ENCODE measurements at places on chromosomes 5 and 9. TPM values are rescaled to one million over a fixed set of nuclear protein-coding genes. Genes with fewer than 3 reads are reported as not detected.
A peak's percentile ranks its signal among the peaks of the same experiment; 100 is the strongest.

GRCh38 chr5:50963971-50964745, 297.7 kb downstream of the PARP8 start:
- no peak for DNase-seq

Gene SLC34A3
- not detected for polyA plus RNA-seq

DNA sequence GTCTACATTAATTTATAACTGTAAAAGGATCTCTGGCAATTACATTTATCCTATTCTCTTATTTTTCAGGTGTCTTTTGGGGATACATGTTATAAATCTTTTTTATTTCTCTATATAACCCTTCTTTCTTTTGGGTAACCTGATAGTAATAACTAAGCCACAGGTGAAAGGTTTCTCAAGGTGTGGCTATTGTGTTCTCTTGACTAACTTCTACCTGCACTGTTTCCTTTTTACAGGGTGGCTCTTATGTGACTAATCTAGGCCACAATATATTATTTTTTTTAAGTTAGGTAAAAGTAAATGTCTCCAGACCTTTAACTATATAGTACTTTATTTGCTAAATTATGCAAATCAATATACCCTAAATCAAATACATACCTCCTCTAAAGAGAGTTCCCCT, 193.2 kb downstream of the EFNA5 start:
- DNase-seq = no peak

DNA sequence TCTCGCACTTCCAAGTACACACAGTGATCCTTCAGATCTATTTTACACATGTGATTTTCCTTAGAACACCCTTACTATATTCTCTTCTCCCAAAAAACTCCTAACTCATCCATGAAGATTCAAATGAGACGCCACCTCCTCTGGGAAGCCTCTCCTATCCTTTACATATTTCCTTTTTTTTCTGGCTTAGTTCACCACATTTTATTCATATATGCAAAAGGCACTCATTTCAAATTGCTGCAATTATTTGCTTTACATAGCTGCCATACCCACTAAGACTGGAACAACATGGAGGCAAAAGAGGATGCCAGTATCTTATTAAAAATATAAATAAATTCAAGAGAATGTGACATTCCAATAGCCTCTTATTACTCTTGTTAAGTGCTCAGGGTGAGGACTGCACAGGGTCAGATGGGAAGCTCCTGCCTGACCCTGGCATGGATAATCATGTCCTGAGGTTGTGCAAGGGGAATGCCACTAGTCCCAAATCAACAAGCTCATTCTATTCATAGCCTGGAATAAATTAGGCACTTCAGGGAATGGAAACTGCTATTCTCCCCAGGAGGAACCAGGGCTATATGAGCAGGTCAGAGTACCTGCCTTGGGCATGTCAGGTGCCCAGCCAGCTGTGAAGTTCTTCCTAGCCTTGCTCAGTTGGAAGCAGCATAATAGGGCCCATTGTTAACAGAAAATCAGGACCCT, 262.9 kb downstream of the FBXL17 start:
- DNase-seq = no peak

DNA sequence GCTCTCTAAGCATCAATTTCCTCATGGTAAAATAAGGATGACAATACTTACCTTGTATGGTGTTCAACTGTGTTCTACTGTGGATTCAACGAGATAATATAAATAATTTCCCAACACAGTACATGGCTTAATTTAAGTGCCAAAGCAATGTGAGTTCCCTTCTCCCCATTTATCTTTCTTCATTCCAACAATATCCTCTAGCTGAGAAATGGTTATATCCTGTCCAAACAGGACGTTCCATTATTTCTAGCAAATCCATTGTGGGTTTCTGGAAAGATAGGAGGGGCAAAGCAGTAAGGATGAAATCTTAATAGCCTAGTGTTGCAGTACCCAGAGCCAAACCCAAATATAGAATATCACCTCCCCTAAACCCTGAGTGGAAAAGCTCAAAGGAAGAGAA, 22.0 kb downstream of the ABCA1 start:
- no peak for DNase-seq

DNA sequence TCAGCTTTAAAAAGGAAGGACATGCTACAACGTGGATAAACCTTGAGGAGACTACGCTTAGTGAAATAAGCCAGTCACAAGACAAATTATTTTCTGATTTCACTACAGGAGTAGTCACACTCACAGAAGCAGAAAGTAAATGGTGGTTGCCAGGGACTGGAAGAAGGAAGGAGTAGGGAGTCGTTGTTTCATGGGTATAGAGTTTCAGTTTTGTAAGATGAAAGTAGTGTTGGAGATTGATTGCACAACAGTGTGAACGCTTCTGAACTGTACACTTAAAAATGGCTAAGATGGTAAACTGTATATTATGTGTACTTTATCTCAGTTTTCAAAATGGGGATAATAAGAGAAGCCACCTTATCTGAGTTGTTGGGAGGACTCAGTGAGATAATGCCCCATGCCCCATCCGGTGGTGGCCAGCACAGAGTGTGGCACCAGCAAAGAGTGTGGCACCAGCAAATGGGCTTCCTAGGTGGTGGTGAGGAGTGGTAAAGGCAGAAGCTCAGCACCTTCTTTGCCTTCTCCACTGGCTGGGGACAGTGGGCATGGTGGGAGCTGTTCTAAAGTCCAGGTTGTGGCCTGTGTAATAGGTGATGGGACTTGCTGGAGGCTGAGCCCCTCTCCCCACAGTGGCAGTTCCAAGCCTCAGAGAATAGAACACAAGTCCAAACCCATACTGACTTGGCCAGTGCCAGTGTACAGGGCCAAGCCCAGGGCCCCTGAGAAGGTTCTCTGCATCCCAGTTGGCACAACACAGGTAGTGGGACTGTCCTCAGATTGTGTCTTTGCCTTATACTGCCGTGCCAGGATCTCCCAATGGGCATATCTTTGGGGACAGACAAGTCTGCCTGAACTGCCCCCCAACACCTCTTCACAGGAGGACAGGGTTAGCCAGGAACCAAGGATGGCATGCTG, 4.4 kb downstream of the SLC22A4 start:
- no peak for DNase-seq

- DNase-seq = no peak
Observed at GRCh38 chr9:13823026-13823425, 490.9 kb downstream of the NFIB start.

Gene ABCA2
- polyA plus RNA-seq = 6.9 TPM

DNA sequence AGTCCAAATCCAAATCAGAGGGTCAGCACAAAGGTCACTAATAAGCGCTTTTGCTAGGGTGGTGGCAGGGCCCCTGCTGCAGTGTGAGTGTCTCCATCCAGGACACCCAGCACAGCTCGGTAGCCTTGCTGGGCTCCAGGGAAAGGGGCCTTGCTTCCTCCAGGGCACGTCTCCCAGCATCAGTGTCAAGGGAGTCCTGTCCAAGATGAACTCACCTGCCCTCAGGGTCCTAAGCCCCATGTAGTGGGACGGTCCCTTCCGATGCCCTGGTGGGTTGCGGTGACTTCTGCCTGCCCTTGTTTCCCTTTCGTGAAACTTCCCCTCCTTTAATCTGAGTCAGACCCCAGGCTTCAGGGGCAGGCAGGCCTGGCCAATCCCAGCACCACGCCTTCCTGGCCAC, 101.7 kb downstream of the ZNF354C start:
- DNase-seq = no peak

DNA sequence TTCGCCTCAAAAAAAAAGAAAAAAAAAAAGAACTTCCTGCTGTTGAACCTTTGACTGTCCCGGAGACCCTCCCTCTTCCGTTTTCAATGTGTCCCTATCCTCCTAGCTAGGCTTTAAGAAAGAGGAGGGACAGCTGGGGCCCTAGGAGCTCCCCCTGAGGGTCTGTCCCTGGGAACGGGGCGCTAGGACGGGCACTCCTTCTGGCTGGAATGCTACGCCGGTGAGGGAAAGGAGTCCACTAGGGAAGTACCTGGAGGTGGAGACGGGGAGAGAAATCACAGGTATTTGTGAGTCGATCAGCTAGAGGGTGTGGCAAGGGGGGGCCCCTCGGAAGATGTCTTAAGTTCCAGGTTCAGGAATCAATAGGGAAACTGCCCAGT, 4.6 kb downstream of the SIT1 start:
- DNase-seq = no peak

Gene ZFP2
- 0.48 TPM for polyA plus RNA-seq

Gene F2RL1
- polyA plus RNA-seq = 0.04 TPM

GRCh38 chr9:113594484-113595299, 131.2 kb downstream of the RGS3 start:
- peak; percentile 57 for DNase-seq

Gene PRUNE2
- polyA plus RNA-seq = 1.7 TPM

Gene ADGRD2
- polyA plus RNA-seq = not detected

Gene PCDHGA8
- polyA plus RNA-seq = 0.04 TPM

Gene CMBL
- polyA plus RNA-seq = 54.4 TPM

DNA sequence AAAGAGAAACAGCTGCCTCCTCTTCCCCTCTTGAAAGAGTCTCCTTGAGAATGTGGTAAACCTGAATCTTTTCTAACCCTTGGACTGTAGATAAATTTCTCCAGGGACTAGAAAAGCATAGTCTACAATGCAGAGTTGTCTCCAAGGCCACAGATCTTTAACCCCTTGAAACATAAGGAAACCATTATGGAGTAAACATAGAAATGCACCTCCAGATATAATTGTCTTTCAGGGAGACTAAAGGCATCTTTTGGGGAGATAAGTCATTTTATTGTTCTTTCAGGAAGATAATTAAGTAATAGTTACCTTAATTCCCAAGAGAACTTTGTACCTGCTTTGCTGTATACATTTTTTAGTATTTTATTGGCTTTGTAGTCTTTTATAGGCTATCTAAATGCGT, 373.6 kb upstream of the GRIA1 start:
- DNase-seq = no peak

DNA sequence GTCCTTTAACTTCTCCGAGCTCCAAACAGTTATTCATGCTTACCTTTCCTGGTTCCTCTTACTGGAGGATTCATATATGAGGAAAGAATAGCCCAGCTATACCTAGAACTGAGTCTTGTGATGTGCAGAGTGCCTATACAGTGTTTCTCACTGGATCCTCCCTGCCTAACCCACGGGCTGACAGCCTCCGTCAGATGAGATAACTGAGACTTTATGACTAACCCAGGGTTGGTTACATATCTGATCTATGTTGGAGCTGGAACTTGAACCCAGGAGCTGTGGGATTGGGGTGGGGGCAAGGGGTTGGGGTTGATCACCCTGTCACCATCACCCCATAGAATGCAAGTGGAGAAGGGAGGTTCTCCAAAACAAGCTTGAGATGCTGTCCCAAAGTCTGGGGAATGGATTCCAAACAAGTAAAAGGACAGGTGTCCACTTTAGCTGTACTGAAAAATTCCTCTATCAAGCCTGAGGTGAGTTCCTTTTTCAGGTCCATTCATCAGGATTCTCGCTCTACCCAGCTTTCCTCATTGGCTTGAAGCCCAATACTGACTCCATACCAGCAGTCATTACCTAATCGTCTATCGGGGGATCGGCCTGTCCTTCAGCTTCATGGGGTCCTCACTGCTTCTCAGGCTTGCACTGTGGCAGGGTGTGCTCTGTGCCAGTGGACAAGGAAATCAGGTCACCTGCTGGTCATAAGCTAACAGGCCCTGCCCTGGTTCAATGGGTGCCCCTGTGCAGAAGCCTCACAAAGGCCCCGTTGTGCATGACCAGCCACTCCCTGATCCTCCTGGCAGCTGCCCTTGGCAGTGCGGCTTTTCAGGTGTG, 100.6 kb downstream of the ARHGAP26 start:
- no peak for DNase-seq

Gene SPATA31D4
- not detected for polyA plus RNA-seq

DNA sequence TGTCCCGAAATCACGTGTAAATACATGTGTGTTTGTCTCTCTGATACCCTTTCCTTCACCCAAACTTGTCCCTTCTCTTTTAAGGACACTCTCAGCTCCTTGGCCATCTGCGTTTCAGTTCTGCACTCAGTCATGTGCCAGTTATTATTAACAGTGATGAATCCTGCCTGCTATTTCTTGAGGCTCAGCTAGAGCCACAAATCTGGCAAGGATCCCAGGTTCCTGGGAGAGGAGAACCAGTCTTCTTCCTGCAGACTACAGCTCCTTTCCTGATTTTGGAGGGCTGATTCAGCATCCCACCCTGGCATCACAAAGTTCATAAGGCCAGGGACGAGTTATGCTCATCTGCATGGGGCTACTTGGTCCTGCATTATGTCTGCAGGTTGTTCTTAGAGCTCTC, 5.6 kb downstream of the MAMDC2 start:
- DNase-seq = peak; percentile 49

DNA sequence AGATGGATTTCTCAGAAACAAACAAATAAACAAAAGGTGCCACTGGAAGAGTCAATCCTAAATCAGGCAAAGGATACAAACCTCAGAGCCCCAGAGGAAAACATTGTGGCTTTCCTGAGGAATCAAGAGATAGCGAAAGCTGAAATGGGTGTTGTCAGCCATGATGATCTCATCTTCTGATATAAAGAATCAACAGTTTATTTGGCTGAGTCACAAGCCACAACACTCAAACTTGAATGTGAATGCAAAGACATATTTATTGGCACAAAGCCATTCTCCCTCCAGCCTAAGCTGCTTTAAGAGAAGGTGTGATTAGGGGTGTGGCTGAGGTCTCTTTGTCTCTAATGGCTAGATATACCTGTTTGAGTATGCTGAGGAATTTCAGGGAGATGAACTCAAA, 73.3 kb upstream of the NREP start:
- no peak for DNase-seq

DNA sequence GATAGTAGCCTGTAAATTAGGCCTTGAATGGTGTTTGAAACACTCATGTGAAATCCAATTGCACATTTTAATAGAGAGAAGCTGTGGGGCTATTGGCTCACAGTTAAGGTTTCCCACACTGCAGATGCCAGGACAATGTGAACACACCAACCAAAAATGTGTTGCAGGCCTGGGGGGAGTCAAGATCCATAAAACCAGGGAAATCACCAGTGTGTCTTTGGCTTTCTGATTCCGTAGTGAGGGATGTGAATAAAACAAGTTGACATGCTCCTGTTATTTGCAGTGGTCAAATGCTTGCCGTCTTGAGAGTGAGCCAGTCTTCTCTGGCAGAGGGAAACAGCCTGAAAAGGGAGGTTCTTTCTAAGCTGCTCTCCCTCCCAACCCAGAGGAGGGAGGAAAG, 79.0 kb downstream of the ZNF462 start:
- DNase-seq = no peak

Gene IL33
- 2.8 TPM for polyA plus RNA-seq

DNA sequence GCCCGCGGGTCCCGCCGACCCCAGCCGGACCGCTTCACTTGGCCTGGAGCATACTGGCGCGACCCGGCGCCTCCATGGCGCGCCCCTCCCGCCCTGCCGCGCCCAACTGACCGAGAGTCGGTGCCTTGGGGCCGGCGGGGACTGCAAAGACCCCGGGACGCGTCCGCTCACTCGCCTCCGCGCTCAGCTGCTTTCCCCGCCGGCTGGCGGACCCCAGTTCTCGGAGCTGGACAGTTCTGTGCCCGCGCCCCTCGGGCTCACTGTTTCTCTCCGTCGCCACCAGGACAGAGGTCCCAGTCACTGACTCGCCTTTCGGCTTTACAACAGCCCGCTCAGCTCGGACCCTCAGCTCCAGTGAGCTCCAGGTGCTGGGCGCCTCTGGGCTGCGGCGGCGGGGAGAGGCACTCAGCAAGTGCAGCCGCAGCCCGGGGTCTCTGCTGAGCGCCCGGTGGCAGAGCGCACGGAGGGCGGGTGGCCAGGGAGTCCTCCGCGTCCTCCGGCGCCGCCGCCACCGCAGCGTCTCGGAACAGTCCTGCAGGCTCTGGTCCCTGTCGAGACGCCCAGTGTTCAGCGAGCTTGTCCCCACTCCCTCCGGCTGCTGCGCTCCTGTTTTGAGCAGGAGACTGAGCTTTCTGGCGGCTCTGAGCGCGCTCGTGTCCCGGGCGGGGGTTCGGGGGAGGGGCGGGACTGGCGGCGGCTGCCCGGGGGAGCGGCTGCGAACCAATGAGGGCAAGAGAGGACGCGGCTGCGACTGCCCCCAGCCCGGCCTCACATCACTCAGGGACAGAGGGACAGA, at the start of gene SMIM32:
TSS of gene SMIM32 (minus strand) at position 637 of the 796 bp plus-strand sequence. CDS start 638 bp downstream, outside the sequence.
- DNase-seq = peak; percentile 19

Gene NTNG2
- polyA plus RNA-seq = 0.03 TPM

Gene FANCG
- 4.2 TPM for polyA plus RNA-seq

All from psoas muscle (tissue), 8 donors.